ENCODE measurements at places on chromosomes 16 and 17.

DNA sequence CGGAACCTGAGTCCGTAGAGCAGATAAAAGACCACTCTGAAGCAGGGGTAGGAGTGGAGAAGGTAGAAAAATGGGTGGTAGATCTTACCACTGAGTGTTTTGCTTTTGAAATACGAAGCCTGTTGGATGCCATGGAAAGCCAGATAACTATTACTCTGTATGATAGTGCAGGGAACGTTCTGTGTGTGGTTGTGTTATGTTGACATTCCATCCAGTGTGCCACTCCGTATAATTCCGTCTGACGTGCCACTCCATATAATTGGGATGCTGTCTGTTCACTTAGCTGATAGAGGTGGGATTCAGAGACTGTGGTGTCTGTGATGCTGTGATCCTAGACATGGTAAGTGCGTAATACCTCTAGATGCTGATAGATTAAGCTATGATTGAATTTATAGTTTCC lies 263.2 kb upstream of the CACNG5 start:
- DNase-seq, result no peak

GRCh38 chr16:3131755-3132377 lies 3.0 kb upstream of the ZNF213 start:
- DNase-seq, result peak; percentile 64

- DNase-seq, result no peak
Observed at GRCh38 chr16:85370881-85371651, 242.1 kb upstream of the GSE1 start.

DNA sequence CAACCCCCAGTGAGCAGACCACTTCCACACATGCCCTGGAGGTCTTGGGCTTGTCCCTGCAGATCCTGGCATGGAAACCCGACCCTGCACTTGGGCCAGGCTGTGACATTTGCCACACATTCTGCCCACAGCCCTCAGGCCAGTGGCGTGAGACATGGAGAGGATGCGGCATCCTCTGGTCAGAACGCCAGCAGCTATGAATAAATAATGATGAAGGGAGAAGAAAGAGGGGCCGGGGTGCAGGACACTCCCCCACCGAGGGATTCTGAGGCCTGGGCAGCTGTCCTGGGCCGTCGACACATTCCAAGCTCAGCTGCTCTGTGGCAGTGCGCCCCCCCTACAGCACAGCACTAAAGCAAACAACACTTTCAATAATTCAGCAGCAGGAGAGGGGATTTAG lies 148.8 kb downstream of the ENGASE start:
- no peak for DNase-seq

- no peak for DNase-seq
Observed at GRCh38 chr17:38970804-38971203, 3.6 kb upstream of the FBXO47 start.

GRCh38 chr17:43418441-43419374 lies 19.9 kb downstream of the ARL4D start:
- peak; percentile 12 for DNase-seq

DNA sequence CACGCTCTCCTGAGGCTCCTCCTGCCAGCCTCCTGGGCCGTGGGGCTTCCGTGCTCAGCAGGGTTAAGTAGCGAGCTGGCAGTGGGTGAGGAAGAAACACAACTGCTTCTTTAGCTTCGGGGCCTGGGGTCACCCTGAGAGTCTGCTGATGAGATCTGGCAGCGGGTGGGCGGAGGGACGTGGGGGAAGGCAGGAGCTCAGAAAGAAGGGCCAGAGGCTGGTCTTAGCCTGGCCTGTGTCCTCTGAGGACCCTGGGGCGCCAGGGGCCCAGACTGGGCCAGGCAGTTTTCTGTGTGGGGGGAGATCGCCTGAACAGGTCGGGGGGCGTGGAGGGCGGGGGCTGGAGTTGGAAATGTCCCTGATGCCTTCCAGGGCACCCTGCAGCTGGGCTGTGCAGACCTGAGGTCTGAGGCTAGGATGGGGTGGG lies 97.8 kb upstream of the GSE1 start:
- no peak for DNase-seq

DNA sequence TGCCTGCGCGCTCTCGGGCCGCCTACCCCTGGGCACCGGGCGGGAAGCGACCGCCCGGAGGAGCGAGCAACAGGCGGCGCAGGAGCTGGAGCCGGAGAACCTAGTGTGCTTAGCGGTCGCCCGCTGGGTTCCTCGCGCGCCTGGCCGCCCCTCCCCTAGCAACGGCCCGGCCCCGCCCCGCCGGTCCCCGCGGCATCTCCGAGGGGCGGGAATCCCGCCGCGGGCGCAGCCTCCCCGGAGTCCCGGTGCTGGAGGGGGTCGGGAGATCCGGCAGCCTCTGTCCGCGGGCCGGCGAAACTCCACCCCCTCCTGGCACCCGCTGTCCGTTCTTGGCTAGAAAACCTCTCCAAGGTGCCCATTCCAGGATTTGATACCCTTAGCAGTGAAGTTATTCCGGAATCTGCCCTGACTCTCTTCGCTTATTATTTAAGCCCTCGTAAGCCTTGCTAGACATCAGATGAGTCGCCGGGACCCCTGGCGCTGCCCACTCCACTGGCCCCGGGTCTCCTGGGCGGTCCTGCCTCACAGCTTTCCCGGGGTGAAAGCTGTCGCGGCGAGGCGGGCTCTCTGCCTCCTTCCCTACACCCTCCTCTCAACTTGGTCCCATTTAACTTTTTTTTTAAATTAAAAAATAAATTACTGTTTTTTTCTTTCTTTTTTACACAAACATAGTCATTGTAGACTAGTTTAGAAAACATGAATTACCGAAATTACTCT lies at the start of gene RPRML:
TSS of gene RPRML (minus strand) at position 107 of the 717 bp plus-strand sequence. CDS start 246 bp downstream, outside the sequence.
- peak; percentile 52 for DNase-seq

DNA sequence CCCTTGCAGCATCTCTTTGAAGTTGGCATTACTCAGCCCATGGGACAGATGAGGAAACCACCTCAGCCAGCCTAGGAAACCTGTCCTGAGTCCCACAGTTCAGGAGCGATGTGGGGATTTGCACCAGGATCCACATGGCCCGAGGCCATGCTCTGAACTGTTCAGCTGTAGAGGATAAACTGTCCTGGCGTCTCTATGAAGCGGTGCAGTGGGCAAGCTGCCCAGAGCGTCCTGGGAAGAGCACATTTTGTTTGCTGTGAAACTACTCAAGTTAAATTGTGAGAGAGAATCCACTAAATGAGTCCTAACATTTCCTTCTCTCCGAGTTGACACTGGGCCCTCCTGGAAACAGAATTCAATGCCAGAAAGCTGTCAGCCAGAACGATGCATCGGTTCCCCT lies 276.6 kb upstream of the TNRC6C start:
- no peak for DNase-seq

DNA sequence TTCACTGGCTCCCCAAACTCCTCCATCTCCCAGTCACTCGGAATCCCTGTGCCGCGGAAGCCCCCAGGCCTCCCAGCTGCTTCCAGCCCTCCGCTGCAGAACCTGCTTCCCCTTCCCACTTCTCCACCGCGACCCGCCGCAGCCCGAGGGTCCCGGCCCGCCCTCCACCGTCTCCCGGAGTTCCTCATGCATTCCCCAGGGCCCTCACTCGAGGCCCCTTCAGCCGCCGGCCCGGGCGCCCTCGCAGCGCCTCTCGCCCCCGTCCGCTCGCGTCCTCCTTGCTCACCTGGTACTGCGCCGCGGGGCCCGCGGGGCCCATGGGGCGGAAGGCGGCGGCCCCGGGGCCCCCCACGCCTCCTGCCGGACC lies 329 bp downstream of the SMARCD2 start:
- no peak for DNase-seq

- DNase-seq, result no peak
Observed at GRCh38 chr17:51189162-51189561, 23.0 kb downstream of the NME2 start.

- no peak for DNase-seq
Observed at GRCh38 chr17:73823684-73824083, 179.4 kb upstream of the SDK2 start.

DNA sequence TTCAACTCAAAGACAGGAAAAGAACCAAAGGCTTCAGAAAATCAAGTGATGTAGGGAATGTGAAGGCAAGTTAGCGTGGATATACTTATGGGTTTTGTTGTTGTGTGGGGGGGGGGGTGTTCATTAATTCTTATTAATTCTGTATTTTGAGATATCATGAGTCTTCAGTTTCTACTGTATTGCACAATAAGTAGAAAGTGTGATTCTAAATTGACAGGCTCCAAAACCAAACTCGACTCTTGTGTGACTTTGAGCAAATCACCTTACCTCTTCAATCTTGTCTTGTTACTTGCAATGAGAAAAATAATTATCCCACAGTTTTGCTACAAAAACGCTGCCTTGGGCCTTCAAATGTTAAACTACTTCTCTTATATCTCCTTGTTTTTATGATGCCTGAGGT lies 453.9 kb upstream of the GOT2 start:
- no peak for DNase-seq

DNA sequence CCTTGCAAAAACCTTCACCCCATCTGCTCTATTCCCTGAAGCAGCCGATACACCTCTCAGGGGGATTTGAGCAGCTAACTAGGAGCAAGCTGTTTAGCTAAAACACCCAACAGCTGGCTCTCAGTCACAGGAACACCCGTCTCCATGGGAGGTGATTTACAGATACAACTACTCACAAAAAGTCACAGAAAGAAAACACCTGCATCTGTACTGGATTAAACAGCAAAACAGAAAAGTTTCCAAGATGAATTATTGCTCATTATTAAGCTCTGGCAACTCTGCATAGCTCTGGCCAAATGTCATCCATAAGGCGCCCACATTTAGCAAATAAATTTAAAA lies 22.3 kb downstream of the GJC1 start:
- no peak for DNase-seq

GRCh38 chr17:75720656-75721462 lies at the start of gene ITGB4:
Gene ITGB4, plus strand, starts transcription at chr17:75721459. Its CDS starts 3,245 bp downstream, at chr17:75724704.
- DNase-seq, result peak; percentile 53

GRCh38 chr17:82940226-82941020 lies 100.6 kb upstream of the ZNF750 start:
- DNase-seq, result no peak

DNA sequence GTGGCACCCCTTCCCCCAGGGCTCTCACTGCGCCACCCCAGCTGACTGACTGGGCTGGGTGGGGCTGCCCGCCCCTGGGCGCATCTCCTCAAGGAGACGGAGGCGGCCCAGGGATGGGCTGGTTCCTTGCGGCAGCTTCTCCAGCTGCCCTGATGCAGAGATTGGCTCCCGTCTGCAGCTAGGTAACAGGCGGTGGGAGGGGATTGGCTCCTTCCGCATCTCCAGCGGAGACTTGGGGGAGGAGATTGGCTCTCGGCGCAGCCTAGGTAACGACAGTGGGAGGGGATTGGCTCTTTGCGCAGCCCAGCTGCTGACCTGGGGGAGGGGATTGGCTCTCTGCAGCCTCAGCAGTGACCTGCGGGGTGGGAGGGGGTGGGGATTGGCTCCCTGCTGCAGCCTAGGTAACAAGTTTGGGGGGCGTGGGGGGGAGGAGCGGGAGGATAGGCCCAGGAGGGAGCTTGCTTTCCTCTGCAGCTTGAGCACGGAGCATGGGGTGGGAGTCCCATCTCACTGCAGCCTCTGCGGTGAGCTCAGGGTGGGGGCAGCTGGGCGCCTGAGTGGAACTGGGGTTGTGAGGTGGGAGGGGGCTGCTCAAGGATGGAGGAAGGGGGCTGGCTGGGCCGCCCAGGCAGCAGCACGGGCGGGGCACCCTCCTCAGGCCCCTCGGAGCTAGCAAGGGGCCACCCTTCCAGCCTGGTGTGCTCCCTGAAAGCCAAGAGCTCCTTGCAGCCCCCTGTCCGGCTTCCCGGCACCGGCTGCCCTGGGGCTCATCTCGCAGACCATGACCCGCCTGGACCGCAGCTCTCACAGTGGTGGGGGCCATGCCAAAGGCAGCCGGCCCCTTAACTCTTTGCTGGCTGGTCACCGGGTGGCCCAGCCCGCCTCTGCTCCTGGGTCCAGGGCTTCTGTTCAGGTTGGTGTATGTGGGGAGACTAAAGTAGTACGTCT lies 6.4 kb downstream of the NFE2L1 start:
- DNase-seq, result no peak

DNA sequence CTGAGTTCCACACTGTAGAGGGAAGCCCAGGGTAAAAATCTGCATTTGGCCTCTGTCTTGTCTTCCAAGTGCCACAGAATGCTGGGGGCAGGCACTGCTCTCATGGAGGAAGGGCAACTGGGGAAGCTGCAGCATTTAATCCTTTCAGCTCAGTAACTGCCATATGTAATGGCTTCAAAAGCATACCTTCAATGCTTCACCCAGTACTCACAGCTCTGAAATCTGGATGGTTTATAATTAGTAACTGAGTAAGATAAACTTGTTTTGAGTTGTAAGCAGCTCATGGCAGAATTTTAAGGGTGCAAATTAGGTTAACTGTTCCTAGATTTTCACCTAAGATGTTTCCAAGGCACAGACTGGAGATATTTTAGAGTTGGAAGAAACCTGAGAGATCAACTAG lies 24.5 kb downstream of the PMP22 start:
- DNase-seq, result no peak

- DNase-seq, result no peak
Observed at GRCh38 chr16:84990782-84991181, 20.6 kb downstream of the ZDHHC7 start.

DNA sequence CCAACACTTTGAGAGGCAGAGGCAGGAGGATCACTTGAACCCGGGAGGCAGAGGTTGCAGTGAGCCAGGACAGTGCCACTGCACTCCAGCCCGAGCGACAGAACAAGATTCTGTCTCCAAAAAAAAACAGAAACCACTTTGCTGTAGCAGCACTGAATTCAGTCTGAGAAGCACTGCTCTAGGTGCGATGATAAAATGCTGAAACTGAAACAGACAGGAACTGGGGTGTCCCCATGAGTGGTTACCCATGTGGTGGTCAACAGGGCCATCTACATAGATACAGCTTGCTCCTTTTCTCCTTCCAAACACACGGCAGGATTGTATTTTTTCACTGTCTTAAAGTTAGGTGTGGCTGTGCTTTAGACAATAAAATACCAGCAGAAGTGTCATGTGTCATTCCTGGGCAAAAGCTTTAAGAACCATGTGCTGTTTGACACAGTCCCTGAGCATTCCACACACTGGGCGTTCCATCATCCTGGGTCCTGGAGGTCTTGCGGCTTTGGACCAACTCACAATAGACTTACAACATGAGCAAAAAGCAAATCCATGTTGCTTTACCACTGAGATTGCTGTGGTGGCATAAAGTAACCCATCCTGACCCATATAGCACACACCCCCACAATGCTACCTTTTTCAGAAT lies 11.5 kb downstream of the GAS7 start:
- no peak for DNase-seq

- no peak for DNase-seq
Observed at GRCh38 chr16:85459529-85460251, 153.4 kb upstream of the GSE1 start.

- no peak for DNase-seq
Observed at GRCh38 chr17:80274331-80274730, 13.7 kb downstream of the RNF213 start.

- peak; percentile 74 for DNase-seq
Observed at GRCh38 chr16:29007730-29008593, 23.1 kb downstream of the LAT start.

- no peak for DNase-seq
Observed at GRCh38 chr17:17435323-17435722, 41.5 kb upstream of the MED9 start.
